Ureter (tissue), 1 donor: ENCODE measurements at places on chromosomes 13 and 19. TPM values are rescaled to one million over a fixed set of nuclear protein-coding genes. Genes with fewer than 3 reads are reported as not detected.

DNA sequence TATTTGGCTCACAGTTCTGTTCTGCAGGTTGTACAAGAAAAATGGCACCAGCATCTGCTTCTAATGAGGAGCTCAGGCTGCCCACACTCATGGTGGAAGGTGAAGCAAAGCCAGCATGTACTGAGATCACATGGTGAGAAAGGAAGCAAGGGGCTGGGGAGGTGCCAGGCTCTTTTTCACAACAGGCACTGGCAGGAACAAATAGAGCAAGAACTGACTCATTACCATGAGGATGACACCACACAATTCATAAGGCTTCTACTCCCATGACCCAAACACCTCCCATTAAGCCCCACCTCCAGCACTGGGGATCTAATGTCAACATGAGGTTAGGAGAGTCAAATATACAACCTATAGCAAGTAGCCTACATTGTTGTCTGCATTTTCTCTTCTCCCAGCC is 522.6 kb downstream of the RFC3 start:
- DNase-seq: no peak

LRRC63 gene
- total RNA-seq: 0.83 TPM

- DNase-seq: no peak
These were observed 385.6 kb downstream of the IRS2 start for GRCh38 chr13:109400624-109401257.

GRCh38 chr13:98992355-98992754 is 14.5 kb upstream of the DOCK9 start:
- DNase-seq: no peak

GRCh38 chr13:22200440-22200839 is 529.6 kb downstream of the FGF9 start:
- no peak for DNase-seq

- DNase-seq: no peak
These were observed 20.9 kb upstream of the GAS6 start for GRCh38 chr13:113884821-113885220.

DNA sequence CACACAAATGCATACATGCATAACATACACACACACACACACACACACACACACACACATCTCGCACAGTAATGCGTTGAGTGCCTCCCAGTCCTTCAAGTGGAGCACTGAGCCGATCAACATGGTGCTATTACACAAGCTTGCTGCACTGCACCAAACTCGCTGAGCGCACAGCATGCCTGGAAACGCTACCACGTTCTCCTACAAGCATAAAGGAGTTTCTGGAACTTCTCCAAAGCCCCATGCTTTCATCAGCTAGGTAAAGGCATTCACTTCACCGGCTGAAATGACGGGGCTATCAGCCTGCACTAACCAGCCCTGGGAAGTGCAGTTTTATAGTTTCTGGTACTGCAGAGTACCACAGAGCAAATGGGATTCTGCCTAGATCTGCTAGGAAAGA is 92.7 kb downstream of the FGF14 start:
- DNase-seq: no peak

GRCh38 chr19:30387311-30388115 is 15.3 kb downstream of the ZNF536 start:
- no peak for DNase-seq

MPHOSPH8 gene
- total RNA-seq: 35.6 TPM
